ENCODE measurements at places on chromosomes 2 and 18. TPM values are rescaled to one million over a fixed set of nuclear protein-coding genes. Genes with fewer than 3 reads are reported as not detected.

DNA sequence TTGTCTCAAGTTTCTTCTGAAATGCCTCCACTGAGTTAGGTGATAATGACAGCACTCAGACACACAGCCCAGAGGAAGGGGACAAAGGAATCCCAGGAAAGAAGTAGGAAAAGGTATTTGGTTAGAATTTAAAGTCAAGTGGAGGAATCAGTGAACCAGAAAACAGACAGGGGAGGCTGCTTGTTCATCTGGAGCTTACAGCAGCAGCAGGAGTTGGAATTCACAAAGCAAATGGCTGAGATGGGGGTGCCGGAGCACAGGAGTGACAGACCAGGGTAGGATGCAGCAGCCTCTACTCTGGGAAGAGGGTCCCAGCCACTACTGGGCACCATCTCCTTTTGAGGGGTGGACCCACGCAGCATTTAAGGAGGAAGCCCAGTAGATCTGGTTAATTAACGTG is 104.8 kb downstream of the ST6GAL2 start:
- H3K27ac ChIP-seq, result no peak overlapping the region
- no peaks in the 10 kb centered on the region for H3K27me3 ChIP-seq
- H3K36me3 ChIP-seq, result no peaks in the 10 kb centered on the region
- DNase-seq, result no peak
- no peak overlapping the region for H3K4me3 ChIP-seq
- no peaks in the 10 kb centered on the region for H3K4me1 ChIP-seq

- H3K27ac ChIP-seq, result no peak overlapping the region
- H3K4me1 ChIP-seq, result no peaks in the 10 kb centered on the region
- no peaks in the 10 kb centered on the region for H3K27me3 ChIP-seq
- no peaks in the 10 kb centered on the region for H3K36me3 ChIP-seq
Observed at GRCh38 chr2:88067189-88067588, 436 bp upstream of the SMYD1 start.

Gene IL1RL2
- total RNA-seq, result 0.24 TPM

Gene CYRIA
- total RNA-seq, result 4.1 TPM

Measured in testis (tissue), 5 donors.